NCI-H187 (cell line): ENCODE measurements at places on chromosomes 1 and 21.

DNA sequence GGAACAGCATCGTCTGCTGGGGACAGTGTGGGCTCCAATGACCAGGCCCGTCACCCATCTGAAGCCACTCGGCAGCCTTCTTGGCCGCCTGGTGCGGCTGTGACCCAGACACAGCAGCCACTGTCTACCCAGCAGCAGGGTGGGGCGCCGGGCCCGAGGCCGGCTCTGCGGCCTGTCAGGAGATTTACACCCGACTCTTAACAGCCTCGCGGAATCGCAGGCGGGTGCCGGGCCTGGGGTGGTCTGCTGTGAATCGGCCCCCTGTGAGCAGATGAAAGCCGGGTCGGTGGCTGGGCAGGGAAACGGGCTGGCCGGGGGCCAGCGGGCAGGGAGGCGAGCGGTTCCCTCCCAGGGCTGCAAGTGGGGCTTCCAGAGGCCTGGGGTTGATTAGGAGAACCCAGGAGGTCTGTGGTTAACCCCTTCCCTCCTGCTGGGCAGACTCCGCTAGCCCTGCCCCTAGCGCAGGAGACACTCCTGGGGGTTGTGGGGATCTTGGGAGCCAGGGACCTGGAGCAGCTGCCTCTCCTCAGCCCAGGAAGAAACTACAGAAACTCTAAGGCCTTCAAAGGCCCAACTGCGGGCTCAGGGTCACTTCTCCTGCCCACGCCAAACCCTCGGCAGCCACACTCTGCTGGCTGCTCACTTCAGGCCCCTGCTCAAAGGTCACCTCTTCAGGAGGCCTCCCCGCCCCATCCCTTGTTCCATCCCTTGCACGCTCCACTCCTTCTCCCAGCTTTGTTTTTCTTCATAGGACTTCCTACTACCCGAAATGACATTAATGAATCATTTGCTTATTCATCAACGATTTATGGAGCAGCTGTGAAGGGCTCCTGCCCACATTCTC lies 15.6 kb downstream of the RUNX3 start:
- DNase-seq: no peak

DNA sequence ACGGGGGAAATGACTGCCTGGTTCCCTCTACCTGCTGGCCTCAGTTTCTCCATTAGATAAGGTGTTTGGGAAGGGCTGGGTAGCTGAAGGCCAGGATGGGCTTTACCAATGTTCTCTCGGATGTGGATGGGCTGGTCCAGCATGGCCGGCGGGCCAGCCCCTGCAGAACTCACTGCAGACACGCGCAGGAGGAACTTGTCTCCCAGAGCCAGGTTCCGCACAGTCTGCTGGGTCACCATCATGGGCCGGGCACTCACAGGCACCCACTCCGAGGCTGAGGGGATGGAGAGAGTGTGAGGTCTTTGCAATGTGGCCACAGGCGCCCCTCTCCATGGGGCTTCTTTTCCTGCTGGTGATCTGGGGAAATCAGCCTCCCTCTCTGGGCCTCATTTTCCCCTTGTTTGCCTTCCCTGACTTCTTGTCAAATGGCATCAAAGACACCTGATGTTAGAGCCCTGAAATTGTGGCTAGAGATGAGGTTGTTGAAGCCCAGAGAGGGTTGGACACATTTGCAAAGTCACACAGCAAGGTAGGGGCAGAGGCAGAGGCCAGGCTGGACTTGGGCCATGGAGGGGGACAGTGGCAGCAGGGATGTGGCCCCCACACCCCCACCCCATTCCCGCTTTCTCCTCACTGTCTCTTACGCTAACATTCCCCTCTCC lies 1.2 kb downstream of the MYBPH start:
- DNase-seq: no peak

DNA sequence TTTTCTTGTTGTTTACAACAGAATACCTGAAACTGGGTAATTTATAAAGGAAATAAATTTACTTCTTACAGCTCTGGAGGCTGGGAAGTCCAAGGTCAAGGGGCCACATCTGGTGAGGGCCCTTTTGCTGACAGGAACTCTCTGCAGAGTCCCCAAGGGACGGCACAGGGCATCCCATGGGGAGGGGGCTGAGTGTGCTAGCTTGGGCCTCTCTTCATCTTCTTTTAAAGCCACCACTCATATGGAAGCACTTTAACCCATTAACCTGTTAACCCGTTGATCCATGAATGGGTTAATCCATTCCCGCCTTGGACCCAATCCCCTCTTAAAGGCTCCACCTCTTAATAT lies 76.3 kb downstream of the OBSCN start:
- DNase-seq: no peak

GRCh38 chr1:151530461-151530860 lies 9.6 kb upstream of the TUFT1 start:
- DNase-seq: no peak

GRCh38 chr1:151495316-151495715 lies 15.9 kb upstream of the CGN start:
- no peak for DNase-seq

DNA sequence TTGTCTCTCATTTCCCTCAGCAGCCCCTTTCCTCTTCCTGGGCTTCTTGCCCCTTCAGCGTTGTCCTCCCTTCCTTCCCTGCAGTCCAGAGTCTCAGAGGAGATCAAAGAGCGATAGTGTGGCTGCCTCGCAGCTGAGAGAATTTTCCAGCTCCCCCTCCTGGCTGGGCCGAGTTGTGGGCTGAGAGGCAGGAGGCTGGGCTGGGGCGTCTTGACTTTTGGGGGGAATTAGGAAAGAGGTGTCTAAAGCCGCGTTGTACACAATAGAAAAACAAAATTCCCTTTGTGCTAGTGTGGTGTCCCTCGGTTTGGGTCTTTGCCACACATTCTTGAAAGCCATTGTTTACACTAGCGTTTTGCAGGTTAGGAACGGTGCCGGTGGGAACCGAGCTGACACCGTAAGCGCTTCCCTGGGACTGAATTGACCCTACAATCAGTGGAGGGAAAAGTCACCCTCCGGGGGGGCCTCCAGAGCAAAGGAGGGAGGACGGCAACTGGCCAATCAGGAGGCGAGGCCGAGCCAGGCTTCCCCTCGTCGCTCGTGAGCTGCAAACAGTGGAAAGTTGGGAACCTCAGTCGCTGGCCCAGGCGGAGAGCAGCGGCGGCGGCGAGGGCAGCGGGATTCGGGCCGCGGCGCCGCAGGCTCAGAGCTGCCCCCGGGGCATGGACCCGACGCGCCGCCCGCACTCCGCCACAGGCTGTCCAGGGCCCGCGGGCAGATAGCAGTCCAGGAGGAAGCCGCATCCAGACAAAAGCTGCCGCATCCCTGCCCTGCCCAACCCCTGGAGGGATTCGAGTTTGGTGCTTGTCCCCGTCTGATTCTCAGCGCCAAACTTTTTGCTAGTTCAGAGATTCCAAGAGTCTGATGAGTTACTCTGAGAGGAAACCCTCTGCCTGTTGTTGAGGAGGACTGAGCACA lies at the start of gene HMCN1:
TSS of gene HMCN1 (plus strand) at position 574 of the 918 bp plus-strand sequence. CDS start 389 bp downstream, outside the sequence.
- peak; percentile 24 for DNase-seq

- no peak for DNase-seq
Observed at GRCh38 chr1:64166629-64167028, 36.8 kb upstream of the UBE2U start.

- DNase-seq: no peak
Observed at GRCh38 chr1:221987860-221988520, 246.1 kb upstream of the DUSP10 start.

GRCh38 chr1:108533351-108534083 lies 26.4 kb upstream of the EEIG2 start:
- DNase-seq: no peak

DNA sequence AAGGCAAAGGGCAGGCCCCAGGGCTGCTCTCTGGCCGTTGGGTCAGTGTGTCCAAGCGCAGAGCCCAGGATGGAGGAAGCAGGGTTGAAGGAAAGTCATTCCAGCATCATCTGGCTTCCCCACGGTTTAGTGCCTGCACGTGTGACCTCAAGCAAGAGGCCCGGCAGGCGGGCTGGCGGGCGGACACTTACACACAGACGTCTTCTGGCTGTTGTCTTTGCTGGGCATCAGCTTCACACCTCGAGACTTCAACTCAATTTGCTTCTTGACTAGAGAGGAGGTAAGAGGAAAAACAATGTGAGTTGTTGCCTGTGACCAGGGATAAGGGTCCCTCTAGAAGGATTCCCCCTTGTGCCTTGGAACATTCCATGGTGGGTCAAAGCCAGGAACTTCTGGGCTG lies 38.4 kb upstream of the HMGB4 start:
- DNase-seq: no peak

DNA sequence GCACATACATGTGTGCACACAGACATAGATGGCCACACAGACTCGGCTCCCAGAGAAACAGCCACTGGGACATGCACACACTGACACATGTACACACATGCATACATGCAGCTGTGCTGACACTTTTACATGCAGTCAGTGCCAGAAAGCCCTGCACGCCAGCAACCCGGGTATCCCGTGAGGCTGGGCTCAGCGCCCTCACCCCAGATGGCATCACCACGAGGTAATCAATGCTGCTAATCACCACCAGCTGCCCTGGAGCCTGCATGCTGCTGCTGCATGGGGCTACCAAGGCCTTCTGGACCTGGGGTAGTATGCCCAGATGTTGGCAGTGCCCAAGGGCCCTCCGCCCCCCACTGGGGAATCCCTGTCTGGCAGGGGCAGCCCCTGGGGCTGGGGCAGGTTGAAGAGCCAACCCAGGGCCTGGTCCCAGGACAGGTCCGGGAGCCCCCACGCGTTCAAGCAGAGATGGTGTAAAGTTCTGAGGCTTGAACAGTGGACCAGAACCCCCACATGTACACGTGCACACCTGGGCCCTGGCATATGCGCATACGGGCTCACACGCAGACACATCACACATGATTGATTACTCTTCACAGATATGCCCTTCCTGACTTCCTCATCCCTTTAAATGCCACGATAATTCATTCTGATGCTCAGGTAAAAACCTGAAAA lies 2.7 kb upstream of the COL16A1 start:
- no peak for DNase-seq

- no peak for DNase-seq
Observed at GRCh38 chr1:11886986-11887665, 28.4 kb upstream of the NPPB start.

GRCh38 chr1:42927920-42928505 lies 30.7 kb downstream of the SLC2A1 start:
- DNase-seq: no peak

DNA sequence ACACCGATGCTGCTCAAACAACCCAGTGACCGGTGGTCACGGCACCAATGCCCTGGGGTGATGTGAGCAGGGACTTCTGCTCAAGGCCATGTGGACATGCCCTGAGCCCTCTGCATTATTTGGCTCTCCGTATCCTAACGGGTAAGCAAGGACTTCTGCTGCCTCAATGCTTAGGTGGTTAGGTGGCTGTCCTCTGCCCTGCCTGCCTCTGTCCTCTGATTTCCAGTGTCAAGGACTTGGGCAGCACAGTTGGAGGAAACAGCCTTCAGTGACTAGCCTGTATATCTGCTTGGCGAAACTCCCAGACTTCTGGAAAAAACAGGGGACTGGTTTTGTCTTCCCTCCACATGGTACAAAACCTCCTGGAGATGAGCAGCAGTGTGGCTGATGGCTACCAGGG lies 34.5 kb downstream of the DNAJC11 start:
- DNase-seq: no peak

DNA sequence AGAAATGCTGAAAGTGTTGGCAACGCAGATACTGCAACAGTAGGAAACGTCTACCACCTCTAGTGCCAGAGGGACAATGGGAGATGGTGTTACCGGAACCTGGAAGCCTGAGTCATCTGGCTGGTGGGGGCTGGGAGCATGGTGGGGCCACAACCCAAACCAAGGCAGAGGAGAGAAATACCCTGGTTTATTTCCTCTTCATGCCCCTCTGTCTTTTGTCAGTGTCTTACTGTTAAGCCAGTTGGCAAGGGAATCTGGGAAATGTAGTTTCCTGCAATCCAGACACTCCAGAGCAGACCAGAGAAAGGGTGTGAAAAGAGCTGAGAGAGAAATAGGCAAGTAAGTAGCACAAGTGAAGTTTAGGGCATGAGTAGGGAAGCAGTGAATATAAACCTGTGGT lies 14.8 kb downstream of the DNTTIP2 start:
- no peak for DNase-seq

GRCh38 chr1:87263785-87264184 lies 64.9 kb upstream of the LMO4 start:
- DNase-seq: no peak

DNA sequence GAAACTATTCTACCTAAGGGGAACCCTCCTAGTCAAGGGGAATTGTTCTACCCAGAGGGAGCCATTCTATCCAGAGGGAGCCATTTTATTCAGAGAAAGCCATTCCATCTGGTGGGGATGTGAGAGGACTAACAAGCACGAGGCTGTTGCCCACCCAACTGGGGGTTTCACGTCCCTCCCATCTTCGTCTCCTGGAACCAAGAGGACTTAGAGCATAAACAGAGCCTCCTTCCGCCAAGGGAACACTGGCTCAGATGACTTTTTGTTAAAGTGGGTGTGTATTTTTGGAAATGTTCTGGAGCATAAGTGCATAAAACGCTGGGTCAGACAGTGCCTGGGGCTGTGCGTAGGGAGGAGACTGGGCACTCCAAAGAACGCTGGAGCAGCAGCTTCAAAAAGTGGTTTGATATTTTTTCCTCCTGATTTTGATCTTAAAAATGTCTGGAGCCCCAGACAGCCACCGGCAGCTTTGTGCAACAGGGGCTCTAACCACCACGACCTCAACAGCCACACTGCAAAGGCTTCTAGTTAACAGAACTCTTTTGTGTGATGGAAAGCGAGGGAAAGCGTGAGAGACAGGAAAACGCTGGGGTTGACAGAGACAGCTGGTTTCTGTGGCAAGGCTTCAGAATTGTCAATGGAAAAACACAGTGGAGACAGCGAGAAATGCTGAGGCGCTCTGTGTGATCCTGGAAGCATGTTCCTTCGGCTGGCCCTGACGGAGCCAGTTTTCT lies 363.6 kb upstream of the CAMK1G start:
- no peak for DNase-seq

DNA sequence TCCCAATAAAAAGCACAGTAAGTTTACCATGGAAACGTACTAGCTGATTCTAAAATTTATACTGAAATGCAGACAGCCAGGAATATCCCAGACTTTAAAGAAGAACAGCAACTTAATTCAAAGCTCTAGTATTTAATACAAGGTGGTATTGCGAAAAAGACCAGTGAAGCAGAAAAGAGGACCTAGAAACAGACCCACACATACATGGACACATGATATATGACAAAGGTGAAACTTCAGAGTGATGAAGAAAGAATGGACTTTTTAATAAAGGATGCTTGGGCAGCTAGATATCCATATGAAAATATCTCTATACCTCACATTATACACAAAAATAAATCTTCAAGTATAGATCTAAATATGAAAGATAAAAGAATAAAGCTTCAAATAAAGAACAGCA lies 62.6 kb downstream of the COP1 start:
- DNase-seq: no peak

DNA sequence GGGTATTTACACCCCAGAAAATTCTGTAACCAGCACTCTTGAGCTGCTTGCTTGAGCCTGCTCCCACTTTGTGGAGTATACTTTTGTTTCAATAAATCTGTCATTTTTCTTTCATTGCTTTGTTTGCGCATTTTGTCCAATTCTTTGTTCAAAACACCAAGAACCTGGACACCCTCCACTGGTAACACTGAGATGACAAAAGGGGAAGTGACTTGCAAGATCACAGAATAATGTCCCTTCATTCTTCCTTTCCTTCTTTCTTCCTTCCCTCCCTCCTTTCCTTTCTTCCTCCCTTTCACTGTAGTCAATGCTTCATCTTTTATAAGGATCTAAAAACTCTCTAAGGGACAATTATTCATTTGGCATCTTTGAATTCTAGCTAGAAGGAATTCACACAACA lies 134.5 kb upstream of the MAP1LC3C start:
- DNase-seq: no peak
